ENCODE measurements at places on chromosomes 13 and 19.

GRCh38 chr19:16402041-16402440, 69.7 kb downstream of the EPS15L1 start:
- no peak for DNase-seq

GRCh38 chr19:43674596-43674995, 4.6 kb upstream of the PLAUR start:
- no peak for DNase-seq

DNA sequence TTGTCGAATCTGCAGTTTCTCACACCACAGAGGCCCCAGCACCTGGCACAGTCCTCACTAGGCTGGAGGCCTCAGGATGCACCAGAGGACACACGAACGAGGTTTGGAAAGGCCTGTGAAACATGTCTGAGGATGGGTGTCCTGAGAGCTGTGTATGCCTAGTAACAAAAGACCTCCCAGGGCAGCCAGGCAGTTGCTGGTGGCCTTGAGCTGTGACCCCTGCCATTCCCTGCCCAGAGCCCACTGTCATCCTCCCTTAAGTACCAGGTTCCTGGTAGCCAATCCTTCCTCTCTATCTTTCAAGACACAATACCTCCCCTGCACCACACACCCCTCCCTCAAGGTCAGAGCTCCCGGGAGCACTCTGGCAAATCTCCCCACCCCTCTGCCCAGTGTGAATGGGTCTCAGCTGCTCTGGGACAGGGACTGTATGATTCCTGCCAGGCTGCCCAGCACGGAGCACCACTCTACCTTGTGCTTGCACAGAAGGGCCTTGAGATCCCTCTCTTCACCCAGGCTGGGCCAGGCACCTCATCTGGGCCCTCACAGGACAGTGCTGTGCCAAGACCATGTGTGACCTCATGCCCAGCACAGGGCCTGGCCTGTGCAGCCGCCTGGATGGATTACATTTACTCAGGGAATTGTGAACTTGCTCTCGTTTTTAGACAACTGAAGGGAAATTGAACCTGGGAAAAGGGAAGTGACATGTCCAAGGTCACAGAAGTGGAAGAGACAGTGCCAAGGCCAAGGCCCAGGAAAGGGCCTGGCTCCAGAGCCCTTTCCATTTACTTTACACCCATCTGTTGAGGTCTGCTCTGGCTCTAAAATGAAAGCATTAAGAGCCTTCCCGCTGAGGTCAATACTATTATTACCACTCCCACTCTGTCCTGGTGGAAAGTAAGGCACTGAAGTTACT, 2.2 kb downstream of the ZNF787 start:
- no peak for DNase-seq

GRCh38 chr19:40458597-40458974, 7.0 kb downstream of the BLVRB start:
- DNase-seq, result no peak

GRCh38 chr13:91158017-91158395, 189.5 kb upstream of the MIR17HG start:
- DNase-seq, result no peak

DNA sequence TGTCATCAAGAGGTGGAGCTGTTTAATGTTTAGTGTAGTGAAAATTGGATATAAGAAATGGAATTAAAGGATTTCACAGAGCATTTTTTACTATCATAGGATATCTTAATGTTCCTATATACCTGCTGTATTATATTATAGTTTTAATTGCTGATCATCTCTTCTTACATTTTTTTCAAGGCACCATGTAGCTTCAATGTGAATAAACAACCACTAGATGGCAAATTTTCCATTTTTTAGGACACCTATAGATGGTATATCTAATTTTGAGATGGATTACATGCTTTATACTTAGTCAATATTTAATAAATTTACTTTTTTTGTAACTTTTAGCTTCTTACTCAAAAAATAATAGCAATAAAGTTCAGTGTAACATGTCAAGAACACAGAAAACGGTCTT, 9.0 kb upstream of the ATXN8OS start:
- DNase-seq, result no peak
